ENCODE measurements at places on chromosomes 12 and 14.

GRCh38 chr14:72514660-72515025 is 379.3 kb downstream of the DPF3 start:
- no peak for DNase-seq

GRCh38 chr12:54572881-54573280 is 15.6 kb downstream of the PPP1R1A start:
- DNase-seq, result no peak

DNA sequence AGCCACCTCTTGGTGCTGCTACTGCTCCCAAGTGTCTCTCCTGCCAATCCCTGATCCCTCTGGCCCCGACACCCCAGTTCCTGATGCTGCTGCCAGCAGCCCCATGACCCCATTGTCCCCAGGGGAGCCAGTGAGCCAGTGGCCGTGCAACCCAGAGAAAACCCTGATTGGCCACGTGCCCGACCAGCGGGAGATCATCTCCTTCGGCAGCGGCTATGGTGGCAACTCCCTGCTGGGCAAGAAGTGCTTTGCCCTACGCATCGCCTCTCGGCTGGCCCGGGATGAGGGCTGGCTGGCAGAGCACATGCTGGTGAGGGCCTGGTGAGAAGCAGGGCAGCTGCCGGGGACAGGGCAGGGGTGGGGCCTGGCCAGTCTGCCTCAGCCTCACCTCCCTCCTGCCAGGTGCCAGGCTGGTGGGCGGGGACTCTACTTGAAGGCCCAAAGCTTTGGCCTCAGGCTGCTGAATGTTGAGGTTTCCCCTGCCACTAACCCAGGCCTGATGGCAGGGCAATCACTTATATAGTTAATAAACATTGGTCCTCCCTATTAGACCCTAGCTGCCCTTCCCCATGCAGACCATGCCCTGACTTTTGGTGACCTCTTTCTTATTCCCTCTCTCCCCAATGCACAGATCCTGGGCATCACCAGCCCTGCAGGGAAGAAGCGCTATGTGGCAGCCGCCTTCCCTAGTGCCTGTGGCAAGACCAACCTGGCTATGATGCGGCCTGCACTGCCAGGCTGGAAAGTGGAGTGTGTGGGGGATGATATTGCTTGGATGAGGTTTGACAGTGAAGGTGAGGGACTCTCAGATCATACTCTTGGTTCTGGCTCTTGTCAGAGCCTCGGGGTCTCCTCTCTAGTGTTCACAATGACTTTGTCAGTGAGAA is 5.1 kb downstream of the PCK2 start:
- DNase-seq, result no peak

DNA sequence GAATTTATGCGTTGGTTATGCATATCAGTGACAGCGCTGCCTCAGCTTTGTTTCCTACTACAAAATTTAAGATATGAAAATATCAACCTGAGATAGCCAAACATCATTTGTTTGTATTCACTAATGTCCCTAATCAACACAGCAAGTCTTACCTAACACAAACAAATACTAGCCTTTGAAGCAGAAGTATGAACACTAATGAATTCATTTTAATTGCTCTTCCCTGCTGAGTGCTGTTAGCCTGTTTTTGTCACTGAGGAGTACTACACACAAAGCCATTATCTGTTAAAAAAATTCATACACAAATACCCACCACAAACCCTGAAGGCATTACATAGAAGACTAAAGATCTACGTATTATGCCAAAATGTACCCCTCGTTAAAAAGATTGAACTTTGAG is 150.8 kb downstream of the HELB start:
- no peak for DNase-seq

DNA sequence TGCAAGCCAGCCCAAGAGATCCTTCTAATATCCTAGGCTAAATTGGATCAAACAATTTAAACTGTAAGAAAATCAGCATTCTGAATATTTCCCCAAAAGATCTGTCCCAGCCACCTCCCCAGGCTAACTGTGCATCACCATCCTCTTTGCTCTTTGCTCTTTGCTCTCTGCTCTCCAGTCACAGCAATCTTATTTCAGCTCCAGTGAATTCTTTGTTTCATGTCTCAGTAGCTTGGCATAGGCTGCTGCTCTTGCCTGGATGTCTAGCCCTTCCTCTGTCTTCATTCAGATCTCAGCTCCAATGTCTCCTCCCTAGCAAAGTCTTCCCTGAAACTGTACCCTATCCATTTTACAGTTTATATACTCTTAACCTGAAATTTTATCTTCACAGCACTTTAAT is 399.8 kb upstream of the USP15 start:
- no peak for DNase-seq

DNA sequence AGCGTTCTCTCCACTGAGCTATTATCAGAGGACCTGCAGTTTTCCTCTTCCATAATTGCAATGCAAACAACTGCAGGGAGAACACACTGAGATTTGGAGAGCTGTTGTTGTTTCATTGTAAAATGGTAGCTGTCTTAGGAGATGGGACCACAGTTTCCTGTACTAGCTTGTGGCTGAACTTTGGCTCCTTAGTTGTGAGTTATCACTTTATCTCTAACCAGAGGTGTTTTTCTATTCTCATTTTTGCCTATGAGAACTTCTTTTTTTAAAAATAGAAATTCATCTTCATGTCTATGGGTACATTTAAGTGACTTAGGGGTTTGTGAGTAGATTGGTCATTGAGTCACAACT is 216.5 kb downstream of the SLC38A4 start:
- DNase-seq, result peak; percentile 22
